ENCODE measurements at places on chromosomes 11 and 22.

- no peak for DNase-seq
Measured at GRCh38 chr11:10797531-10797930, 11.2 kb downstream of the EIF4G2 start.

- DNase-seq, result no peak
Measured at GRCh38 chr22:19815823-19816290, 38.8 kb downstream of the GNB1L start.

DNA sequence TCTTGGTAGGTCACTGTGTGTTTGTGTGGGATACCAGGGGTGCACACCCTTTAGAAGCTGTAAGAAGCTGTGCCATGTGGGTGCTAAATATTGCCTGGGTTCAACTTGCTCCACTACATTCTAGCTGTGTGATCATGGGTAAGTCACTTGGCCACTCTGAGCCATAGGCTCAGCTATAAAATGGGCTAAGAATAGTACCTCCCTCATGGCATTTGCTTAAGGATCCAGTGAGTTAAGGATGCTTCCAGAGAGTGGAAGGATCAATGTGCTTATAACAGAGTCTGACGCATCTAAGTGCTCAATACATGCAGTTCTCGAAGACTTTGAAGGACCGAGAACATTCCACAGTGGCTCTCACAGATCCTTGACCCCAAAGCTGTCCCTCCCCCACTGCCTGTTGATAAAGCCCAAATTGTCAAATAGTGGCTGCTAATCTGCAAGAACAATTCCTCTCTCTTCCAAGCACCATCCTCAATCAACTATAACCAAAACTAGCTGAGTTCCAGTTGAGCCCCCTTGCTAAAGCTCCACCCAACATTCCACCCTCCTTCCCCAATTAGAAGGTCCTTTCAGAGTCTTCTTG, 13.2 kb upstream of the TMPRSS6 start:
- DNase-seq, result no peak

- no peak for DNase-seq
Measured at GRCh38 chr11:61514050-61514917, 5.7 kb downstream of the LRRC10B start.

DNA sequence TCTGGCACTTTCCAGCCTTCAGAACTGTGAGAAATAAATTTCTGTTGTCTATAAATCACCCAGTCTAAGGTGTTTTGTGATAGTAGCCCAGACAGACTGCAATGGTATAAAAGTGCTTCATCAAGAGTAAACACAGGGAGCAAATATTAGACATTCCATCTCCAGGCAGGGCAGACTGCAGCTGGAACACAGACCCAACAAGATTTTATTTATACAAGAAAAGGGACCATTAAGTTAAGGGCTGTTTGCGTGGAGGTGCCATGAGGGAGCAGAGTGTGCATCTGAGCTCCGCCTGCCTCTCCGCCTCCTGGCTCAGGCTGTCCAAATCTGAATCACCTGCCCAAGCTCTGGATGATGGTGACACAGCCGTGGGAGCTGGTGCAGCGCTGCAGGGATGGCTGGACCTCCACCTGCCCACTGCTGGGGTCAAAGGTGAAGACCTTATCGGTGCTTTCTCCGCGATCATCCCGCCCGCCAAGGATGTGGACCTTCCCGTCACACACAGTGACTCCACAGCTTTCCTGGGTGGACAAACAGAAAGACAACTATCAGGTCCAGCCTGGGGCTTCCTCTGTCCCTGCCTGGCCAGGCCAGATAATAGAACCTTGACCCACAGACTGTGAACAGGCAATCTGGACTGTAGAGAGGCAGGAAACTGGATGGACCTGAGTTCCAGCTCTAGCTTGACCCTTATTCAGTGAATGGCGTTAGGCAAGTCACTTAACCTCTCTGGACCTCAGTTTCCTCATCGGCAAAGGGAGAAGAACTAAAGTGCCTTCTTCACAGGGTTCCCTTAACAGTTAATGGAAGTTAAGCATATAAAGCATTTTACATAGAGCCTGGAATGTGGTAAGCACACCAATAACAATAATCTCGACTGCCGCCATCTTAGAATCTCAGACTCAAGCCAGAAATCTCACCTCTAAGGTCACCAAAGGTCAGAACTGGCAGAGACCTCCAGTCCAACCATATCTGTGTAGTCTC, 10.5 kb downstream of the KLHL35 start:
- no peak for DNase-seq

GRCh38 chr11:102615894-102616432, 9.2 kb downstream of the MMP20 start:
- DNase-seq, result no peak

DNA sequence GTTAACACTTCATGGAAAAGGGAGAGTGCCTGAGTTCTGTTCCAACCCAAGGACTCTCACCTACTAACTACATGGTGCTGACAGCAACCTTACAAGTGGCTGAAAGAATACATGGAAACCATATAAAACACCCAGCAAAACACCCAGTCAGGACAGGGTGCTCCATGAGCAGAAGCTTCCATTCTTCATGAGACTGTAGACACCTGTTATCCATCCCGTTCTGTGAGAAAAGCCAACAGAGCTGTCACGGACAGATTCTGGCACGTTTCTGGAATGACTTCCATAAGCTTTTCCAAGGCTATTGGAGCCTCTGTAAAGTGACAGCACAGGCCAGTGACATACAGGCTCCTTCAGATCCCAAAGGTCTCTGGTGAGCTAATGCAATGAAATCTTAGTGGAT, 23.2 kb downstream of the PRR14L start:
- no peak for DNase-seq

Data from fibroblast of the aortic adventitia (primary cell).